ENCODE measurements at places on chromosomes 7 and 10.
A peak's percentile ranks its signal among the peaks of the same experiment; 100 is the strongest.

DNA sequence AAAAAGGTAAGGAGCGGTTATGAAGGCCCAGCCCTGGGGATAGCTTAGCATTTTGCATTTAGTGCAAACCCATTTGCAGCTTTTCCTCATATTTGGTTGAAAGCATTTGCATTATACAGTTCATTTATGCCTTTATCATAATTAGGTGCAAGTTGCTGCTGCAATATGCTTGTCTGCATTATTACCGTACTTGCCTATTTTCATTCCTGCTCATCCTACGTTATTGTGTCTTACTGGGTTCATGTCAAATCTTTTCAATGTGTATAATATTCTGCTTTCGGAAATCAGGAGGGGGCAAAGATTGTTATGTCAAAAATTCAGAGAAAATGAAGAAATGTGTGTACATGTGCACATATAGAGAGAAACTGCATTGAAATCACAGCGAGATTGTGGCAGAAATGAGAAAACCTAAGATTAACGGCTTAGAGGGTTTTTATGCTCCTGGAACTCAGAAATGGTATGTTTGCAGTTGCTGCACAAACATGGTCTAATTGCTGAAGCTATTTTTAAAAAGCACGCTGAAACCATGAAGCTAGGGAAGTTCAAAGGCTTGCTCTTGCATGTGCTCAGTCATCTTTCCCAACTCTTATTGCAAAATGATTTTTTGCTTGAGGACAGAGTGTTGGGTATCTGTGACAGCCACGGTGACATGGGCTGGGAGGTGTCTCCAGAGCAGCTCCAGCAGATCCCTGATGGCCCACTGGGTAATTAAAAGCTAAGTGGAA lies 613.2 kb downstream of the SDK1 start:
- DNase-seq: peak; percentile 69

DNA sequence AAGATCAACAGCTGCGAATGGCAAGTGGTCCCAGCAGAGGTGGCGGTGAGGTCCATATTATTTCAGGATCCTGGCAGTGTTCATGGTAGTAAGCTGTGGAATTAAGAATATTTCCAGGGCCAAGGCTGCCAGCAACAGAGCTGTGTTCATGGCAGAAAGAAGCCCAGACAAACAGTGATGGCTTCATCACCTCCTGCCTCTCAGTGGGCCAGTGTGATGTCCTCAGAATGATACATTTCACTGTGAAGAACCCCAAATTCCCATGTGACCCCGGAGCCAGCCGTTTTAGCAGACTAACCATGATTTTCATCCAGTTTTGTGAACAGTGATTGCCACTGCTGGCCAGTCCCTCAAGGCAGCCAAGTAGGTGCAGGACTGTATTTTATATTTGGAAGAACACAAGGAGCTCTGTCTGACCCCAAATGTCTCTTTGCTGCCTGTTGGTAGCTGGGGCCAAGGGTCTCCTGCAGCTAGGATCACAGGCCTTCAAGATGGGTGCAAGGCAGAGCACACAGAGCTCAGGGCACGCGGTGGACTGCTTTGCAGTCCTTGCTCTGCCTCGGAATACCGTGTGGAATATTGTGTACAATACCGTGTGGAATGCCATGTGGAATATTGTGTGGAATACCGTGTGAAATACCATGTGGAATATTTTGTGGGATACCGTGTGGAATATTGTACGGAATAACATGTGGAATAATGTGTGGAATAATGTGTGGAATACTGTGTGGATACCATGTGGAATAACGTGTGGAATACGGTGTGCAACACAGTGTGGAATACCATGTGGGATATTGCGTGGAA lies 132.3 kb upstream of the CHST15 start:
- peak; percentile 27 for DNase-seq

DNA sequence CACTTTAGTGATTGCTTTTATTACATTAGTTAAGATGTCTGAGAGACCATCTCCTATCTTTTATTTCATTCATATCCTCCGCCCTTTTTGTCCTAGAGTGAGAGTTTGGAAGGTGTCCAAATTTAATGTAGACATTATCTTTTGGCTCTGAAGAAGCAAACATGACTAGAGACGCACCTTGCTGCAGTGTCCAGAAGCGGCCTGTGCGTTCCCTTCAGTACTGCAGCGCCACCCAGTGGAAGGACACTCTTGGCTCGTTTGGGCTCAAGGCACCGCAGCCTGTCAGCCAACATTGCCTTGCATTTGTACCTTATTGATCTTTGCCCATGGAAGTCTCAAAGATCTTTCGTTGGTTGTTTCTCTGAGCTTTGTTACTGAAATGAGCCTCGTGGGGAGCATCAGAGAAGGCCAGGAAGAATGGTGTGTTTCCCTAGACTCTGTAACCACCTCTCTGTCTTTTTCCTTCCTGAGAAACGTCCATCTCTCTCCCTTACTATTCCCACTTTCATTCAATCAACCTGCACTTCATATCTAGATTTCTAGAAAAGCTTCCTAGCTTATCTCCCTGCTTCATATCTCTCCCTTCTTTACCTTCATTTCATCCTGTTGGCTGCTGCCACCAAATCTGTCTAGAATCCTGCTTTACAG lies 10.4 kb upstream of the CLCN1 start:
- DNase-seq: peak; percentile 78

DNA sequence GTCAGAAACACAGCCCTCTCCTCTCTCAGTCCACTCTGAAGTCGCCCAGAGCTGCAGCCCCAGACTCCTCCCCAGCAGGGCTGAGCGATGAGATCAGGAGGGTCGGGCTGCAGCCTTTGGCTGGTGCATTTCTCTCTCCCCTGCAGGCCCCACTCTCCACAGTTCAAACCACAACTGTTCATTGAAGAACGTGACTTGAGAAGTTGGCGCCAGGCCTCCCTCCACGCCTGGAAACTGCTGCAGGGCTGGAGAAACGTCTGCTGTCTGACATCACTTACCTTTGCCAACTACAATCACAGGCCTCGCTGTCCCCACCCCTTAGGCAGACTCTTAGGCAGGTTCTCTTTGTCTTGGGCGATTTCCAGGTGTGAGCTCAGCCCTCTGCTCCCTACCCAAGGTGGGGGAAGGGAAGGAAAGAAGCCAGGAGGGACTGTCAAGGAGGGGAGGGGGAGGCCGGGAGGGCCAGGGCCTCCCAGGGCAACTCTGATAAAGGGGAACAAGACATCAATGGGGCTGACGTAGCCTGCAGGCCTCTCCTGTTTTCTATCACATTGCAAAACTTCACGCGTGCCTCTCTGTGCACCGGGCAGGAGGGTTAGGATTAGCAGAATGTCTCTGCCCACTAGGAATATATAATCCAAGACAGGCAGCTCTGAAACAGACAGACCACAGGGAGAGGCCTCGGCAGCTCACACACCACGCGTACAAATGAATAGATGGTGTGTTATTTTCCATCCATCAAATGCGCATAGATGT lies 32.7 kb downstream of the CALML5 start:
- no peak for DNase-seq

- no peak for DNase-seq
These were observed 94.4 kb downstream of the WDFY4 start for GRCh38 chr10:48779077-48779476.

GRCh38 chr10:35212856-35213255 lies 86.2 kb downstream of the CREM start:
- no peak for DNase-seq

- DNase-seq: no peak
These were observed 23.9 kb upstream of the REEP3 start for GRCh38 chr10:63497321-63497720.

DNA sequence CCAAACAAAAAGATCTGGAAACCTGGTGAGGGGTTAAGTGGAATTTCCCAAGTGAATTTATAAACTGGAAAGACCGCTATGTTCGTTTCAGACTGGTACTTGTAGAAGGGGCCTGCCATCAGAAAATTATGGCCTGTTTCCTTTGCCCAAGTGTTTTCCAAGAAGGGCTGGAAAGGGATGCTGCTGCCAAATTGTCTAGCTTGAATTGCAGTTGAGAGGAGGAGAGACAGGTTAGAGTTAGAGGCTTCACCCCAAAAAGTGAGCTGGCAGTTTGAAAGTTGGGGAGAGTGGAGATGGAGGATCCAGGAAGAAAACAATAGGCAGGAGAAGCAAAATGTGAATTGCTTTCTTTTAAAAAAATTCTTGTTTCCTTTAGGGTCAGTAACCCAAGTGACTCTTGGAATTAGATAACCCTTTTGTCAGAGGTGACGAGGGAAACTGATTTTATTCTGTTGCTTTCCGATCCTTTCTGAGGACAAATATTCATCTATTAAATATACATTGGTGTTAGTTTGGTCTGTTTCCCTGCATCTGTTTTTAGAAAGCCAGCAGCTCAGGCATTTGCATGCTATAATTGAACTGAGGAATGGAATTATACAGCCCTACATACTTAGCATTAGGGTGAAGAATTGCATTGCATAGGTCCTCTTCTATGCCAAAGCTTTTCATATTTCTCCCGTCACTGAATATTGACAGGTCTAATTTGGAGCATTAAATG lies 82.5 kb upstream of the PRR15 start:
- DNase-seq: no peak

DNA sequence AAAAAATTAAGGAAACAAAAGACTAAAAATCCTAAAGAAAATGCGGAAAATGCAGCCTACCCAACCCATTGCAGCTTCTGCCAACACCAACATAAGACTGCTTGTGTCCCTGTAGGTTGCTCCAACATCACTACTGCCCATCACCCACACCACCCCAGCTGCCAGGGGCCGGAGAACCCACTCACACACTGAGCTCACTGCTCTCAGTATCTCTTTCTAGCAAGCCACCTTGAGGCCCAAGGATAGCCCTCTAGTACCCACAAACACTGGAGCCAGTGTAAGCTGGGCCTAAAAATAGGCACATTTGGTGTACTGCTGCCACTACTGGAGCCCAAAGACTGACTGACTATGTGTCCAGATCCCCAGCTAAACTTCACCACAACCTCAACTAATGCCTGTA lies 67.3 kb downstream of the MEST start:
- no peak for DNase-seq

- no peak for DNase-seq
These were observed 108.8 kb downstream of the SPAG6 start for GRCh38 chr10:22453948-22454591.

GRCh38 chr7:116229366-116229765 lies 19.0 kb downstream of the TES start:
- peak; percentile 55 for DNase-seq
